RCC 7860 (cell line): ENCODE measurements at places on chromosomes 16 and 17.
A peak's percentile ranks its signal among the peaks of the same experiment; 100 is the strongest.

GRCh38 chr17:36869856-36870719 is 67.2 kb upstream of the LHX1 start:
- DNase-seq, result no peak

DNA sequence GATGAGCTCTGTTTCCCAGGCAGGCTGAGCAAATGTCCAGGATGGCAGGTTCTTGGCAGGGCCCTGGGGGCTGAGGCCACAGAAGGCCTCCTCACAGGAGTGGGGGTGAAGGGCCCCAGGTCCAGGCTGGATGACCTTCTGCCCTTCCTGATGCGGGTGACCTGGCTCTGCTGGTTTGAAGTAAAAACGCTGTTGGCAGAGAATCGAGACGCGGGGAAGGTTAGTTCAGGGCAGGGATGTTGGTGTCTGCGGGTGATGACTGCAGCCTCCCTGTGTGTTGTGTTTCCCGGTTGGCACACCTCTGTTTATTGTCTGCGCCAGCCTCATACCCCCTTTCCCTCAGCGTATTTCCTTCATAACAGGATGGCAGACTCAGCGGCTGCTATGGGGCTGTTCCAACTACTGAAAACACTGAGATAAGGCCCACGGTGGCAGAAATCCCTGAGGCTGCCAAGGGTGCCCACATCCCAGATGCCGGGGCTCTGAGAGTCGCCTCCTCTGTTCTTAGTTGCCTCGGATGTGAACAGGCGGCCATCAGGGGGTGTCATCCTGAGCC is 104.6 kb downstream of the METRNL start:
- DNase-seq, result no peak

- no peak for DNase-seq
Measured at GRCh38 chr16:81607805-81608522, 163.4 kb downstream of the CMIP start.

- DNase-seq, result no peak
Measured at GRCh38 chr16:1053121-1053521, 19.4 kb upstream of the SSTR5 start.

DNA sequence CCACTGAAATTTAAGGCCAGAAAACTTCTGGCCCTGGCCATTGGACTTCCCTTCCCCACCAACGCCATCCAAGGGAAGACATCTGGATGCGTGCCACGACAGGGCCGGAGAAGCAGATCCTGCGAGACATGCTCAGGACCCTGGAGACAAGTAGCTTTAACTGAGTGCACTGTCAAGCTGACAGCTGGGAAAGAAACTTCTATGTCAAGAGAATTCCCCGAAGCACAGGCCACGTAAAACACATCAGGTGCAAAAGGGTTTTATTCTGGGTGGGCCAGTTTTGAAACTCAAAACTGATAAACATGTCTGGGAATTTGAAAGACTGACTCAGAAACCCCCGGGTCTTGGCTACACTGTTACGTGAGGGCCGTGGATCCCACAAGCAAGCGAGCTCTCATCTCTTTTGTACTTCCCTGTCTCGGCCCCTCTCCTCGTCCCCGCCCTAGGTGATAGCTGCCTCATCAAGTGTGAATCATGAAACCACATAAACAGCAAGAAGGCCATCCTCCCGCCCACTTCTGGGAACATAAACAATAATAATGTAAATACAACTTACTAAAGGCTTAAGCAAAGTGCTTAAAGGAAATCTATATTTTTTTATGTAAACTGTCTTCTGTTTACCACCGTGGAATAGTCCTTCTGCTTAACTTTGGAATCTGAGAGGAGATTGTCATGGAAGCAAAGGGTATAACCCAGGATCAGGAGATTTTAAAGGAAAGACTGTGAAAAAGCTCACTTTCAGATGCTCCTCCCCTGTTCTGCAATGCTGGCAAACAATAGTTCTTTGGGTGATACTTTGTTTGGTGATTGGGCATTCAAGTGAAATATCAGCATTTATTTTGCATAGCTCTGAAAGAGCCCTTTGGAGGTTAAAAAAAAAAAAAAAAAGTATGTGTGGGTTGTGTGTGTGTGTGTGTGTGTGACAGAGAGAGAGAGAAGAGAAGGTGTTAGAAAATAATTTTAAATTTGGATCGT is 406.0 kb upstream of the MAF start:
- no peak for DNase-seq

DNA sequence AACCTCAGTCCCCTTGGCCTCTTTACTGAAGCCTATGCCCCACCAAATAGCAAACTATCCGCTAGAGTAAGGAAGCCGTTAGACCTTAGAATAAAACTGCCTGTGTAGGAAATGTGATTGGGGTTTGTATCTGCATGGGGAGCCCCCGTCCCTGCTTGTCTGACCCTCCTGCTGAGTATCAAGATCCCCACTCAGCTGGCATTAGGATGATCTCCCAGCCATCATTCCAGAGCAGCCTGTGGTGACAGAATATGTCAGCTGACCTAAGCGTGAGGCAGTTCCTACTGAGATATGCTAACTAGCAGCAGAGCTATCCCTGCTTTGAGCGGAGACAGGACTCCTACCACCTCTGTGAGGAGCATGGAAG is 645 bp upstream of the GFOD2 start:
- peak; percentile 27 for DNase-seq

- DNase-seq, result peak; percentile 42
Measured at GRCh38 chr16:57380671-57381462, 8.6 kb downstream of the CX3CL1 start.

DNA sequence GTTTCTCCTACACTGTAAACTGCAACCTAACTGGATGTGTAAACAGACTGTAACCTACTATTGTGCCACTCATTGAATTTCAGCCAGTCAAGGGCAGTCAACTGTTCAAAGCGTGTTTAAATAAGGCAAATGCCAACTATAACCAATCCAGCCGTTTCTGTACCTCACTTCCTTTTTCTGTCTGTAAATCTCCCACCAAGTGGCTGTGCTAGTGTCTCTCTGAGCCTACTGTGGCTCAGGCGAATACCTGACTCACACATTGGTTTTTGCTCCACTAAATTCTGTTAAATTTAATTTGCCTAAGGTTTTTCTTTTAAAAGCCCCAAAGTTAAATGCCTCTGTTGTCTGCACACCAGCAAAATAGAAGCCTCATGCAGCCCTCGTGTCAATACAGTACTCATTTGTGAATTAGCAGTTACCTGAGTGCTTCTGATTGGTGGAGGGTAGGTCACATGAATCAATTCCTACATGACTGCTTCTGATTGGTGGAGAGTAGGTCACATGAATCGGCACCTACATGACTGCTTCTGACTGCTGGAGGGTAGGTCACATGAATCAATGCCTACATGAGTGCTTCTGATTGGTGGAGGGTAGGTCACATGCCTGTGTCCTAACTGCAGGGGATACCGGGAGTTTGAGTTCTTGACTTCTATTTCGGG is 31.1 kb upstream of the CCR7 start:
- DNase-seq, result no peak
